ENCODE measurements at places on chromosomes 12 and 14.
A peak's percentile ranks its signal among the peaks of the same experiment; 100 is the strongest.

DNA sequence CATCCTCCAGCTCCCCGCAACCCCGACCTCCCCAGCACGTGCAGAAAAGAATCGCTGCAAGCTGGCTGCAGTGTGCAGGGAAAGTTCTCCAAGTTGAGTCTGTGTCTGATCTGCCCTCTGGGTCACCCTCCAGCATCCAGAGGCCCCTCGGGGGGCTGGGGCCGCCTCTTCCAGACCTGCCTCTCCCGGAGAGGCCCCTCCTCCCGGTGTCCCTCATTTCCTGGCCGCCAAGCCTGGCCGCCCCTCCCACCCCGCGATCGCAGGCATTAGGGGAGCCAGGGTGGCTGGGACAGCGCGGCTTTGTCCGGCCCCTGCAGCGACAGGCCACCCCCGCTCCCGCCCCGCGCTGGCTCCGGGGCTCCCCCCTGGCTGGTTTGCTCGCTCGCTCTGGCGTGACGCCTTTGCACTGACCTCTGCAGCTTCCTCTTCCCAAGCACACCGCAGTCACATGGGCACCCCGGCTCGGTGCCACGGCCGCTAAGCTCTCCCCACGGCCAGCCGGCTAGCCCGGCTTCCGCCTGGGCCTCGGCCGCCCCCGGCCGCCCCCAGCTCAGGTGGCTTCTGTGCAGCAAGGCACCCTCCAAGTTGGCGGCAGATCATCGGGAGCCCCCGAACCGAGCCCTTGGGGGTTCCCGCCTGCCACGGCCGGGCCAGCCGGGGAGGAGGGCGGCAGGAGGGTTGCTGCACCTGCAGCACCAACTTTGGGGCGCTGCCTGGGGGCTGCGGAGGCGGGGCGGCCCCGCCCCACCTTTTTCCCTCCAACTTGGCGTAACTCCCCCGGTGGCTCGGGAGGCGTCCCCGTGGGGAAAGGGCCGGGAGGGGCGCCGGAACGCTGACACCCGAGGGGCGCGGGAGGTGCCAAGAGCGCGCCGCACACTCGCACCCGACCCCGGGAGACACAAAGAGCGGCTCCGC is 43.7 kb downstream of the KDM2B start:
- DNase-seq = peak; percentile 81

GRCh38 chr12:110638796-110639195 is 24.9 kb downstream of the TCTN1 start:
- no peak for DNase-seq

DNA sequence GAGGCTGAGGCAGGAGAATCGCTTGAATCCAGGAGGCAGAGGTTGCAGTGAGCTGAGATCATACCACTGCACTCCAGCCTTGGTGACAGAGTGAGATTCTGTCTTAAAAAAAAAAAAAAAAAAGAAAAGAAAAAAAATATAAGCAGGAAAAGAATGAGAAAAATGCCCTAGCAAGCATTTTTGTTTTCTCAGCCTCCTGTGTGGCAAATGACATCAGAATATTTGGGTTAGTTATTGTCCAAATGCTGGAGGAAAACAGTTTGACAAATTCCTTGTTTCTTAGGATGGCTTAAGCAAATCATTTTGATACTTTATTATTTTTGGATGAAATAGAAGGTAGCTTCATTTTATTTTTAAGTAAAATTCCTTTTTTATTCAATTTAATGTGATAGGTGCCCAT is 7.5 kb upstream of the PTPRR start:
- DNase-seq = no peak

DNA sequence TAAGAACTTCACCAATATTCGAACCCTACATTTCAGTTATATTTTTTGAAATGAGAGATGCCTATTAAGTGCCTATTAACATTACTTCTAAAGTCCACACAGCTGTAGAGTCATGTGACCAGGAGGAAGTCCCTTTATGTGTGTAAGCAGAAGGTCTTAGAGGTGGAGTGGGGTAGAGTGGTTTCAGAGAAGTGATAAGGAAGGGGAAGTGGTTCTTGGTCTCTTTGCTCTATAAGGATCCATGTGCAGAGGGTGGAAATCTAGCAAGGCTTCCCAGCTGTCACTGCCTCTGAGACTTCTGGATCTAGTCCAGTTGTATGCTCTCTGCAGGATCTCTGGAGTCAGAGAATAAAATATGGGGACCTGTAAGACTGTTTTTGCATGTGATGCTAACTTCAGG is 673.9 kb downstream of the FLRT2 start:
- peak; percentile 41 for DNase-seq

DNA sequence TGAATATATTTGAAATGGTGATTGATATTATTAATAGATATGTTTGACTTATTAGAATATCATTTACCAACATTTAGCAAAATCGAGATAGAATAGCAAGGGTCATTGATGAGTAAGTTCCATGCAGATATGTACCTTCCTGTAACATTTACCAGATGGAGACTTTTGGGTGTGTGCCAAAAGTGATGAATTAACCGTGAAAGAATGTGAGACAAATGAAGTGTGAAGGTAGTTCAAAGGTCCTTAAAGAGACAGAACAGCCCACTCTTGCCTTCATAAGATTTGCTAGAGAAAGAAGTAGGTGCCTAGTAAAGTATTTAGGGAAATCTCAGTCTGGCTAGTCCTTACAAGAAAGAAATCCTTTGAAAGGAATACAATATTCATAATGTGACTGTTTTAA is 45.5 kb downstream of the FGD4 start:
- DNase-seq = no peak

- DNase-seq = peak; percentile 58
Measured at GRCh38 chr12:64256166-64256800, 34.2 kb upstream of the KICS2 start.

GRCh38 chr12:54060975-54061778 is 7.5 kb downstream of the HOXC4 start:
- DNase-seq = no peak

GRCh38 chr14:67232066-67232465 is 9.2 kb upstream of the PALS1 start:
- no peak for DNase-seq

DNA sequence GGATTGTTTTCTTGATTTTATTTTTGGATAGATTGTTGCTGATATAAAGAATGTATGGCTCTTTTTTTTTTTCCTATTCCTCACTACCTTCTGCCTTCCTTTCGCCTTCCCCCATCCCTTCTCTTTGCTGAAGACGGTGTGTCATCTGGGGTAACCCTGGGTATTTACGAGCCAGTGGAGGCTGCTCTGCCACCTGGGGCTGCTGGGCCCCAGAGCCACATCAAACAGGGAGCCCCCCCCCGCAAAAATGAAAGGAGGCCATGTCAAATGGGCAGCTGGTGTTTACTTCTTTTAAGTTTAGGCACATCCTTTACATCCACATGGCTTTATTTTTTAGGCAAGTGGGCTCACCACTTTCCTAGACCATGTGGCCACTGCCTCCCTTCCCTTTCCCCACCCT is 25.4 kb downstream of the CHST11 start:
- no peak for DNase-seq

- no peak for DNase-seq
Measured at GRCh38 chr14:91228112-91229004, 16.1 kb downstream of the GPR68 start.

- no peak for DNase-seq
Measured at GRCh38 chr12:43331935-43332334, 220.1 kb downstream of the ADAMTS20 start.

DNA sequence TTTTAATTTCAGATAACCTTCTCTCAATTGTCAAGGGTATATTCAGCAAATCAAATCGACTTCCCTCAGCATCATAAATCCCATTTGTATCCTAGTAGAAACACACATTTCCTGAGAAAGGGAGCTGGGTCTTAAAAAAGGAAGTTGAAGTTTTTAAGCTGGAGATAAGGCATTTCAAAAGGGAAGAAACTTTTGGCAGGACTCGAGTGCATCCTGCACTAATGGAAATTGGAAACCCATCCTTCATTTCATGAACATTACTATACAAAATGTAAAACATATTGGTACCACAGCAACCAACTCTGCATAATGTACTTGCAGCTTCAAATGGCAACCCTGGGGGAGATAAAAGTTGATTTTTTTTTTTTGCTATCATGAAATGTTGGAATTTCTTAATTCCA is 23.7 kb upstream of the TMCC3 start:
- DNase-seq = no peak

DNA sequence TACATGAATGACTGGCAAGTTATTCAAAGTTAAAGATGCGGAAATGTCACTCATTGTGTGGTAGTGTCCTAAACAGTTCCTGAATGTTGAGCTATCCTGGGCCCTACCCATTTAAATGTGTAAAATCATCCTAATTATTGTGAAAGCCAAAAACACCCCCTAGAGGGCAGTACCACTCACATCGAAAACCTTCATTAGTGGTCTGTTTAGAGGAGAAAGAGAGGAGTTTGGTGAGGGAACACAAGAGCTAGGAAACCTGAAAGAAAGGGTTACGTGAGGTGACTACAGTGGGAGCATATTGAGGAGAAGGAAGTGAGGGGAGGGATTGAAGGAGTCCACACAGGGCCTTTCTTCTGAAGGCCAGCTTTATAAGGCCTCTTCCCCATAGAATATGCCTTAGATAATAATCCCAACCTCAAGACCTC is 2.5 kb upstream of the TEP1 start:
- peak; percentile 55 for DNase-seq

- DNase-seq = no peak
Measured at GRCh38 chr12:65786041-65786440, 38.2 kb upstream of the HMGA2 start.

DNA sequence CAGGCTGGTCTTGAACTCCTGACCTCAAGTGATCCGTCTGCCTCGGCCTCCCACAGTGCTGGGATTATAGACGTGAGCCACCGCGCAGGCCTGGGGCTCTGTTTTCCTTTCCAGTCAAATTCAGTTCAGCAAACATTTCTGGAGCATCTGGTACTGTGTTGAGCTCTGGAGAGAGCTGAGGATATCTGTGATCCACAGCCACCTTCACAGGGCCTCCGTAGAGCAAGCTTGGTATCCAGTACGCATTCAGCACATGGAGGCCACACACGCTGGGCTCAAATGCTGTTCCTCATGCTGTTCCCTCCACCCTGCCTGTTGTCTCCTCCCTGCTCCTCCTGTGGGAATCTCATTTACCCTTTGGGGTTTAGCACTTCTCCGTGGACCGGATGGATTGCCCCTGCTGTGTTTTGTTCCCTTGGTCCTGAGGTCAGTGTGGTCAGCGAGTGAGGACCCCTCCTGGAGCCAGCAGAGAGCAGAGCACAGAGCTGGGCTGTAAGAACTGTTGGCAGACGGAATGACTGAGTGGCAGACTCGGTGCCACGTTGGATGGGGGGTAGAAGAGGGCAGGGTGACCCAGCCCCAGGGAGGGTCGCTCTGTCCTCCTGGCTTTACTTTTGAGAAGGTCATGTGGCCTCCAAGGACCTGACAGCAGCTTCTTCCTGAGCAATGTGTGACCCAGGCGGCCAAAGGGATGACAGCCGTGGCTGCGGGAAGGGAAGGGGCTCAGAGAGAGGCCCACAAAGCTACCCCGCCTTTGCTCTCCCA is 891 bp downstream of the RPS6KL1 start:
- DNase-seq = no peak
